ENCODE measurements at places on chromosomes 7 and 10.

GRCh38 chr10:77290528-77291155 lies 347.0 kb downstream of the KCNMA1 start:
- DNase-seq = peak; percentile 86

- DNase-seq = no peak
Measured at GRCh38 chr10:33331379-33331694, 3.1 kb downstream of the NRP1 start.

GRCh38 chr7:157525491-157525915 lies 188.7 kb downstream of the DNAJB6 start:
- no peak for DNase-seq

DNA sequence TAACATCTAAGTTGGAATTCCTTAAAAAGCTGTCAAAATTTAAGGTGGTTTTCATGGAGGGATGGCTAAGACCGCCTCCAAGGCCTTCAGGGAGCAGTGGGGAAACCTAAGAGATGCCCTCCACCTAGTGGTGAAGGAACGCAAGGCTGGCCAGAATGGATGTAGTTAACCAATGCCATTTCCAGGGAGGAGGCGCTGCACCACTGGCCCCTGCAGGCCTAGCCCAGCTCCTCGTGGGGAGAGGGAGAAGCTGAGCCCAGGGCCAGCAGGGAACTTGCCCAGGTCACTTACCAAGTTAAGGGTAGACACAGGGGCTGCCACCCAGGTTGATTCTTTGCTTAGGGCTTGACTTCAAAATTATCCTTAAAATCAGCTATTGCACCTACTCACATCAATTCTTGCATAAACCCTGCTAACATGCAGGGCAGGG lies 32.0 kb downstream of the FIGNL1 start:
- peak; percentile 89 for DNase-seq

DNA sequence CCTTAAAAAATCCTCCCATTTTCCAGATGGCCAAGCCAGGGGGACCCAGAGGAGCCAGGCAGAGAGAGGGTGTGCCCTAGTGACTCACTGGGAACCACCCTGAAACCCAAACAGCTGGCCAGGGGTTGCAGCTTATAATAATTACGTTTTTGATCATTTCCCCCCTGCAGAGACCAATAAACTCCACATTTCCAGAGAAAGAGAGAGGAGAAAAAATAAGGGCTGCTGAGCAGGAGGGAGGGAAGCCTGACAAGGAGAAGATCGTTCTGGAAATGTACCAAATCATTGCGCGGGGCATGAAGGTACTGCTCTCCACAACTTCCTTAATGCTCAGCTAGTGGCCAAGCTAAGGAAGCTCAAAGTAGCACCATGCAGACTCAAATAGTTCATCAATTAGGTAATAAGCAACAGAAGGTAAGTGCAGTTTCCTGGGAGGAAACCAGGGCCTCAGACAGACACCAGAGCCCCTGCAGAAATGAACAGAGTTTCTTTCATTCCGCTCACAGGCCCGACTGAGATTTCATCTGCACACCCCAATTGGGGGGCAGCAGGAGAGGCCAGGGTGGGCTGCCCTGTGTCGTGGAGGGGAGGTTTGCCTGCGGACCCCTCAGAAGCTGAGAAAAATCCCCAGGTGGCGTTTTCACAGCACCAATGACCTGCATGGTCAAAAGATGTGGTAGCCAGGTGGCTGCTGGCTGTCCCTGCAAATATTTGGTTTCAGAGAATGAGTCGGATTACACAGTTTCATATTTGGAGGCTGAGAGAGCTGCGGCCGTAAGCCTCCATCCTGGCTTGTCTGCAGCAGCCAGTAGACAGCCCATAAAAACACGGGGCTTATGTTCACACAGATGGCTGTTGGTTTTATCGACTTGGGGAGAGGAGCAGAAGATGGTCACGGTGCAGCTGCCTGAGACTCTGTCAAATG lies 153.2 kb upstream of the LYZL2 start:
- DNase-seq = no peak

DNA sequence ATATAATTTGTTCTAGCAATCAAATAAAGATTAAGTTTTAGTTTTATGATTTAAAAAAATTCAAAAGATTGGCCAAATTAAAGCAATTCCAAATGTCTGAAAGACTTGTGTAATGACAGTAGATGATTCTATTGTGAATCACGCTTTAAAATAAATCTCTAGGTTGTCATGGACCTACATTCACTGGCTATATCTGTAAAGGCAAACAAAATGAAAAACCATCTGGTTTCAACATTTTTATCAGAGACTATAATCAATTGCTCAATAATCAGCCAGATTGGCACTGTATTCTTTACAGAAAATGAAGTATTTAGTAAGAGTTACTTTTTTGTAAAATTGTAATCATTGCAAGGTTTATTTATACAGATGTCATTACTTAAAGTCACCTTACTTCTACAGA lies 60.7 kb downstream of the DGKB start:
- no peak for DNase-seq

GRCh38 chr10:100696477-100696901 lies 48.9 kb upstream of the PAX2 start:
- peak; percentile 37 for DNase-seq

- peak; percentile 54 for DNase-seq
Measured at GRCh38 chr10:114767101-114767985, 54.2 kb upstream of the FHIP2A start.

- DNase-seq = peak; percentile 78
Measured at GRCh38 chr7:130356876-130357611, 12.4 kb downstream of the CPA5 start.

DNA sequence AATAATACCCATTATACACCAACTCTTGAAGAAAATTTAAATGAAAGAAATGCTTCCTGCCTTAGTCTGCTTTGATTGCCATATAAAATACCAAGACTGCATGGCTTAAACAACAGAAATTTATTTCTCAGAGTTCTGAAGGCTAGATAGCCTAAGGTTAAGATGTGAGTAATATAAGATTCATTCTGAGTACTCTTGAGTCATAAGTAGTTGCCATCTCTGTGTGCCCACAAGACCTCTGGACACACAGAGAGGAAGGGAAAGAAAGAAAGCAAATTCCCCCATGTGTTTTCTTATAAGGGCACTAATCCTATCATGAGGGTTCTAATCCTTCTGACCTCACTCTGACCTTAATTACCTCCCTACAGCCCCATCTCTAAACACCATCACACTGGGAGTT lies 201.2 kb downstream of the PTN start:
- DNase-seq = no peak

GRCh38 chr7:27113991-27114769 lies 11.7 kb upstream of the HOXA2 start:
- DNase-seq = peak; percentile 70

DNA sequence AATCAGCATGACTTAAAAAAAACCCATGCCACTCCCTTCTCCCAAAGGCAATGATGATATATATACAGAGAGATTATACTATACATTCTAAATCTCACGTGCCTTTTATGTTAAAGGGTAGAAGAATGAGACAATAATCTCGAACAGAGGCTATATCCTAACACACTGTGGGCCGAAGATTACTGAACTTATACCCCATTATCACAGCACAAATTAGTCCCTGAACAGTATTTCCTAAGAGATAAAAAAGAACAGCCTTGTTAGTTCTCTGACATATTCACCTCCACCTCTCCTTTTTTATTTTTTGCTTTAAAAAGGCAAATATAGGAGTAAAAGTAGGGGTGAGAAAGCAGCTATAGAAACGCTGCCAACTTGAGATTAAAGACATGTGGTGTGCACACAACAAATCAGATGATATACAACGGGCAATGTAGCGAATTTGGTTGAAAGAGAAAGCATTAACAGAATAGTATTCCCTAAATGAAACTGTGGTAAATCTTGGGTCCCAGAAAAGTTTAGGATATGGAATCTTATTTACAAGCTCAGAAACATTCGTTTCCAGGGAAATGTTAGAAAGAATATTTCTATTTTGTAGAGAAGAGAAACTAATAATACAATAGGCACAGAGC lies 69.5 kb downstream of the JMJD1C start:
- DNase-seq = no peak

DNA sequence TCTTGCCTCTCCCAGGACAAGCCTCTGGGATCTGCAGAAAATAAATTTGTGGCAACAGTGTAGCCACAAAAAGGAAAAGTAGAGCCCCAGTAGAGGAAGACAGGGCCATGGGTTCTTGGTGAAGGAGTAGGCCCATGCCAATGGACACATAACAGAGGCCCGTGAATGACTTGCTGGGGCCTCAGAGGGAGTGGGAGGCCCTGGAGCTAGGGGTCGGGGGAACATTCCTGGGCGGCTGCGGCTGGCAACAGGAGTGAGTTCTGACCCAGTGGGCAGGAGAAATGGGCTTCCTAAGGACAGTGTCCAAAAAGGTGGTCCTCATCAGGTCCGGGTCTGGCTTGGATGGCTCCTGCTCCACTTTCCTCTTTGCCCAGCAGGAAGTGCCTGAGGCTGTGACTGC lies 260.0 kb downstream of the CCSER2 start:
- no peak for DNase-seq

- no peak for DNase-seq
Measured at GRCh38 chr10:68251625-68252495, 19.9 kb upstream of the ATOH7 start.

DNA sequence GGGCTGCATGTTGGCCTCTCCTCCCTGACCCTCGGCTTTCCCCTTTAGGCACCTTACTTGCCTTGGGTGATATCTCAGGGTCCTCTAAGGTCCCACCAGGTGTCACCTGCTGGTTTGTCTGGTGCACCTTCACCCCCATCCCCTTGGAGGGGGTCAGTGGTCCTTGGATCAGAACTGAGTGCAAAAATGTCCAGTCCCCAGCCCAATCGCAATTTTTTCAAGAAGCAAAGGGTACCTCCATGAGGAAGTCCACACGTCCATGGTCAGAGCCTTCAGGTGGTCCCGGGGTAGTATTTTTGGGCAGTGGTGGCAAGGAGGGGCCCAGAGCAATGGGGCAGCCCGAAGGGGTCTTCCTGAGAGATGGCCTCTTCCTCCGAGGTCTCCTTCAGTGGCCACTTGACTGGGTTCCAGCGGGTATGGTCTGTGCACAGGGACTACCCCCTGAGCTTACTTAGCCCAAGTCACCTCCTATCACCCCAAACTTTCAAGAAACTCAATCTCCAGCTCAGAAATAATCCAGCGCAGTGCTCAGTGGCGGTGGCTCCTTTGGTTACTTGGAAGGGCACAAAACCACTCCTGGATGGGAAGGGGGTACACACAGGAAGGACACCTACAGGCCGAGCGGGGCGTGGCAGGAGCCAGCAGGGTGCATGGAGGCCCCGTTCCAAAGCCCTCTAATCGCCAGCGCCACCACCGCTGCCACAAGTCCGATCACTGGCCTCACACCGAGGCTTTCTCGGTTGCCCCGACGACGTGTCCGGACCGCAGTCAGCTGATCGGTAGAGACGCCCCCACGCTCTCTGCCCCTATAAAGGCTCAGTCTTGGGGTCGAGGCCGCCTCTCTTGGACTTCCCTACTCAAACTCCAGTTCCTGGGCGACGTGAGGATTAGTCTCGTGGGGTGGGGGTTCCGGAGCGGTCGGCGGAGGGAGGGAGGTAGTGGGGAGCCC lies 4.5 kb downstream of the SAP25 start:
- DNase-seq = no peak

GRCh38 chr7:127252778-127253280 lies at the start of gene GRM8:
Gene GRM8, minus strand, starts transcription at chr7:127252941.
- peak; percentile 70 for DNase-seq

DNA sequence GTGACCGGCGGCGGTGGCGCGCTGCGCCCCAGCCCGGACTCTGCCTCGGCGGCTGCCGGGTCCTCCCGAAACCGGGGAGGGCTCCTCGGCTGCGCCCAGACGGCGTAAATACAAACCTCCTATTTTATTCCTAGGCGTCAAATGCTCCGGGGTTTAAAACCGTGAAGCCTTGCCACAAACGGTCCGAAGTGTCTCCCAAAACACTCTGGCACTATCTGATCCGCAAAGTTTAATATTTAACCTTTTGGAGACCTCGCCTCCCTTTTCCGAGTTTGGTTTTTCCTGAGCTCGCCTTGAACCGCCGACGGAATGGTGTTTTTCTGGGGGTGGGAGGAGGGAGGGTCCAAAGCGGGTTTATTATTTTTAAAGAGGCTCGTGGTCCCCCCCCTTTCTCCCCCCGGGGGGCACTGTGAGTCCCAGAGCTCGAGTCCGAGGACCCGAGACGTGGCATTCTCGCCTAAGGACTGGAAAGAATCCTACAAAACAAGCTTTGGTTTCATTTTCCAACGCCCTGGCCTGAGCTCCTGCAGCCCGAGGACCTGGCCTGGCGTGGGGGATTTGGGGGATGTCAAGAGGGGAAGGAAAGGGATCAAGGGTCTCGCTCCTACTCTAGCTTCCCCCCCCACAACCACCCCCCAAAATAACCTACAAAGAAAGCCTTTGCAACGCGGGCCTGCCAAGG lies 1.8 kb downstream of the TNRC18 start:
- peak; percentile 58 for DNase-seq

DNA sequence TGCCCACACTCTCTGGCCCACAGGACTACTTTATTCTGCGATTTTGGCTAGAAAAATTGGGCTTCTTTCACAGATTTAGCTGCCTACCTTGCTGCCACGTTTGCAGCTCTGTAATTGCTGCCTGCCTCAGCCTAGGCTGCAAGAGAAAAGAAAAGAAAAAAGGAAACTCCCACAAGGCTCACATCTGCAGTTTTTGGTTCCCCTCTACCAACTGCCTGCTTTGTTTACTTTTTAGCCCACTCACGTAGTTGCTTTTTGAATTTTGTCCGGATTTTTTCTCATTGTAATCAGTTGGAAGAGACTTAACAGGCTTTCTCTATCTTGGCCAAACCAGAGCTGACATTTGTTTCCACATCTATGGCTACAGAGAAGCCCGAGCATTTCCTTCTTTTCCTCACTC lies 24.3 kb downstream of the SUN3 start:
- no peak for DNase-seq

DNA sequence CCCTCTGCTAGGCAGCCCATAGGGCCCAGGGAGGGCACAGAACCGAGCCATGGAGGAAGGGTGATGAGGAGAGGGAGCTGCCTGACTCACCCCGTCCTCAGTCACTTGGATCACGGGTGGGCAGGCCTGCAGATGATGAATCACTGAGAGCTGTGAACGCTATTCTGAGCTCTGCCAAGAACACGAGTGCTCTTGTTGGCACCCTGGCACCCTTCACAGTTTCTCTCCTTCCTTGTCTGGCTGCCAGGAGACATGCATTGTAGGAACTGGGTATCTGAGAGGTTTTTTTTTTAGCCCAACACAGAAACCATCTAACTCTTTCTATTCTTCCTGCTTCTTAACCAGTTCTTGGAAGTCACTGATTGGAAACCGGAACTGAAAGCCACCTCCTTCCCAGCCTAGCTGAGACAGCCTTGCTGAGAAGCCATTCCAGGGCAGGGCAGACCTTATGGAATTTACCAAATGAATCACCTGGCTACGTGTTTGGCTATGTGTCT lies 82.1 kb downstream of the SLC37A3 start:
- DNase-seq = peak; percentile 57

- no peak for DNase-seq
Measured at GRCh38 chr10:84308021-84308420, 20.4 kb upstream of the CCSER2 start.

Measured in urothelium cell line (cell line).